ENCODE measurements at places on chromosomes 2 and 18.

- DNase-seq, result no peak
These were observed 20.8 kb upstream of the MGAT5 start for GRCh38 chr2:134232868-134233727.

GRCh38 chr2:160574468-160575140 lies 81.0 kb upstream of the RBMS1 start:
- no peak for DNase-seq

GRCh38 chr18:58048081-58048642 lies 4.1 kb downstream of the NEDD4L start:
- DNase-seq, result no peak

DNA sequence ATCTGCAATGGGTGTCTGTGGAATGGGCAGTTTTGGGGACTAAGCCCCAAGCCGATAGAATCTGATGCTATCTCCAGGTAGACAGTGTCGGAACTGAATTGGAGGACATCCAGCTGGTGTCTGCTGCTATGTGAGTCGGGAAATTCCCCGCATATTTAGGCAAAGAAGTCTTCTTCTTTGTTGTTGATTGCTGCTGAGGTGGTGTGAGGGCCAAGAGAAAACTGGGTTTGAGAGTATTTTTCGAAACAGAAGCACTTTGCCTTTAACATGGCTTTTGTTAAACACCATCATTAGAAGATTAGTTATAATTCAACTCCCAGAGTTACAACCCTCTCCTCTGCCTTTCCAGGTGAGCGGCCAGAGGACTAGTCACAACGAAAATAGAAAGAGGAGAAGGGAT lies 49.4 kb upstream of the ACTR3 start:
- DNase-seq, result no peak

DNA sequence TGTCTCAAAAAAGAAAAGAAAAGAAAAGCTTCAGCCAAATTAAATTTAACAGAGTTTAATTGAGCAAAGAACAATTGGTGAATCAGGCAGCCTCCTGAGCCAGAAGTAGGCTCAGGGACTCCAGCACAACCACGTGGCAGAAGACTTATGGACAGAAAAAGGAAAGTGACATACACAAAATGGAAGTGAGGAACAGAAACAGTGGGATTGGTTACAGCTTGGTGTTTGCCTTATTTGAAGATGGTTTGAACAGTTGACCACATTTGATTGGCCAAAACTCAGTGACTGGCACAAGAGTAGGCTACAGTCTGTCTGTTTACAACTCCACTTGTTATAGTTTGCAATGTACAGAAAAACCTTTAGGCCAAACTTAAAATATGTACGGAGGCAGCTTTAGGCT lies 83.1 kb downstream of the SOCS6 start:
- DNase-seq, result no peak
